HS-5 (cell line): ENCODE measurements at places on chromosomes 3 and 15.

GRCh38 chr3:45868213-45868612, 18.1 kb upstream of the CCR9 start:
- no peak for DNase-seq

DNA sequence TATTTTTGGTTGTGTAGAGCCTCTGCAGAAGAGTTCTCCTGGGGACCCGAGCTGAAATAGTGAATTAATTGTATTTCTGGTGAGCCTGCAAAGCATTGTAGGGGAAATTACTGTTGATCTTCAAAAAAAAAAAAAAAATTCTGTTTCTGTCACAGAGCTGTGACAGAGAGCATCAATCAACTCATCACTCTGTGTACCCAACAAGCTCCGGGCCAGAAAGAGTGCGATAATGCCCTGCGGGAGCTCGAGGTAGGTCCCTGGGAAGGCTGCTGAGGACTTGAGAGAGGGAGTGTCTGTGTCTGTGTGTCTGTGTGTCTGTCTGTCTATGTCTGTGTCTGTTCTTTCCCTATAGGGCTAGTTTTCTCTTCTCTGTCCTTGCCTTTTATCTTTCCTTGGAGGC, 294.4 kb upstream of the TPM1 start:
- DNase-seq: no peak

- DNase-seq: no peak
Observed at GRCh38 chr3:59576606-59577005, 526.8 kb upstream of the CFAP20DC start.

- peak; percentile 66 for DNase-seq
Observed at GRCh38 chr3:157373783-157374182, 62.9 kb upstream of the PTX3 start.
